Activated CD8-positive, alpha-beta T cell treated with anti-CD3 and anti-CD28 coated beads for 36 hours (primary cell): ENCODE measurements at places on chromosomes 6 and 20. TPM values are rescaled to one million over a fixed set of nuclear protein-coding genes. Genes with fewer than 3 reads are reported as not detected.
A peak's percentile ranks its signal among the peaks of the same experiment; 100 is the strongest.

Gene DDX43
- 0.16 TPM for total RNA-seq

- peak; percentile 30 for DNase-seq
Observed at GRCh38 chr20:51378171-51378928, 164.2 kb downstream of the NFATC2 start.

DNA sequence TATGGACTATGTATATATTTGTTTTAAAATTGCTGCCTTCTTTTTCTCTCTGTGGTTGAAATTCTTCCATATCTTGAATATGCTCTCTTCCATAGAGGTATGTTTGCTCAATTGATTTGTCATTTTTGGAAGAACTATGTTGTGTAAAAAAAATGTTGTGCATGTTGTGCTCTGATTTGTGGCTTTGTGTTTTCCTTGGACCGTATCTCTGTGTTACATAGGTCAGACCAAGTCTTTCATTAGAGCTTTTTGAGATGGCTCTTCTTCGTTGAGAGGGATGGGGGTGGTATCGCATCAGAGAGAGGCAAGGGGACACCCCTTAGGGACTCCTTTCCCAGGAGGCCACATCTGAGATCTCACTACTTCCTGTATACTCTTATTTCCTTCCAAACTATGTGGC is 43.8 kb downstream of the TMEM244 start:
- DNase-seq, result no peak

DNA sequence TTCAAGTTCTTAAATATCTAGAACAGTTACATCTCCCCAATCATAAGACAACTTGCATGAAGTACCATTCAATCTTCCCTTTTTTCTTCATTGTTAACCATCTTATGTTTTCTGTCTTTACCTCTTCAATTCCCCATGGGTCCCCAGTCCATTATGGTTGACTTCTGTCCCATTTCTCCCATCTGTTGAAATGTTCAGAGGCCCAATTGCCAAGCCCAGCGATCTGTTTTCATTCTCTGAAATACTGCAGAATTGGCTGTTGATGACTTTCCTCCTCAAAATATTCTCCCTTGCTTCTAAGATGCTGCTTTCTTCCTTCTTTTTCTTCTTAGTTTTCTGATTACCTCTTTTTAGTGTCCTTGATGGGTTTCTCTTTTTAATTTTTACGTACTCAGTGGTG is 26.0 kb downstream of the DSTN start:
- no peak for DNase-seq

GRCh38 chr6:90323706-90324105 is 27.1 kb upstream of the BACH2 start:
- no peak for DNase-seq

DNA sequence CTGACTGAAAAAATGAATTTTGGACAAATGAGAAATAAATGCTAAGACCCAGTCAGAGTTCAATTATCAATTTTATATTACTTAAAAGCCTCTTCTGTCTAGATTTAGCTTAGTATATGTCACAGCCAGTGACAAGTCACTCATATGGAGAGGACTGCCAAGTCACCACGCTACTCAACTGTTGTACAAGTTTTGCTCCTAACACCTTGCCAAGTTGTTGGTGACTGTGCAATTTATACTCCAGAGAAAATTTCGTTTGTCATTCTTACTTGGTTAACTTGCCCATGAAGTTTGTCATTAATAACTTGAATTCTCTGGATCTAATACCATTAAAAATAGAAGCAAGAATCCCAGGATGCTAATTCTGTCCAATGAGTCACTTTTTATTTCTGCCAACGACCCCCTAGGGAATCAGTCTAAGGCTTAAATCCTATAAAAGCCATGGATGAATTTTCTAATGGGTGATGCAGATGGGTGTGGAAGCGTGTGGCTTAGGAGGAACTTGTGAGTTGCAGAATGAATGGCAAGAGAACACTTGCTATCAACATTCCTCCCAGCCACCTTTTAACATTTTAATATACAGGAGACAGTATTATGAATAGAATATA is 30.4 kb upstream of the FBXO30 start:
- no peak for DNase-seq

- DNase-seq, result no peak
Observed at GRCh38 chr6:53240139-53240538, 91.5 kb upstream of the GCM1 start.
